Tracheal epithelial cell (primary cell): ENCODE measurements at places on chromosomes 12 and 14. TPM values are rescaled to one million over a fixed set of nuclear protein-coding genes. Genes with fewer than 3 reads are reported as not detected.

The RPGRIP1 gene
- total RNA-seq: not detected in 2 replicates

The MUCL1 gene
- total RNA-seq: not detected in 2 replicates

The SVOP gene
- total RNA-seq: not detected in 2 replicates

The CAPZA3 gene
- 0.24 TPM in 1 of 2 replicates, not detected in the other for total RNA-seq

The ARHGDIB gene
- 0.85 and 3.6 TPM in 2 replicates for total RNA-seq

The ACSM4 gene
- not detected in 2 replicates for total RNA-seq

The FKBP3 gene
- 18.1 and 19.2 TPM in 2 replicates for total RNA-seq

The ITGA7 gene
- total RNA-seq: 0.43 and 1.7 TPM in 2 replicates

The TEP1 gene
- 15.6 and 17.6 TPM in 2 replicates for total RNA-seq

The ACVRL1 gene
- total RNA-seq: 0.64 and 1.9 TPM in 2 replicates

The GSC gene
- total RNA-seq: not detected in 2 replicates

The CD163L1 gene
- 1.4 TPM in 1 of 2 replicates, not detected in the other for total RNA-seq

The KRT6B gene
- 310 and 1,936 TPM in 2 replicates for total RNA-seq

The KRT85 gene
- total RNA-seq: not detected in 2 replicates

The KRT81 gene
- 10.8 TPM in 1 of 2 replicates, not detected in the other for total RNA-seq

The SMIM41 gene
- not detected in 2 replicates for total RNA-seq

The DNAI7 gene
- total RNA-seq: not detected in 2 replicates

The ASB2 gene
- under 0.01 and 1.9 TPM in 2 replicates for total RNA-seq

The DBX2 gene
- not detected in 2 replicates for total RNA-seq

The PDE3A gene
- total RNA-seq: not detected in 2 replicates

The MRPS35 gene
- total RNA-seq: 84.3 and 128 TPM in 2 replicates

The NRXN3 gene
- total RNA-seq: 0.24 TPM in 1 of 2 replicates, not detected in the other

The SLC17A8 gene
- not detected in 2 replicates for total RNA-seq

The CLEC14A gene
- 0.21 and 0.24 TPM in 2 replicates for total RNA-seq

The DYRK2 gene
- total RNA-seq: 13.6 and 20.5 TPM in 2 replicates

The OR4K17 gene
- not detected in 2 replicates for total RNA-seq

The AVPR1A gene
- 0.24 TPM in 1 of 2 replicates, not detected in the other for total RNA-seq

The CEBPE gene
- not detected in 2 replicates for total RNA-seq

The KIF5A gene
- under 0.01 TPM in 1 of 2 replicates, not detected in the other for total RNA-seq

The GNG2 gene
- 0.24 TPM in 1 of 2 replicates, not detected in the other for total RNA-seq

The SUSD6 gene
- total RNA-seq: 6.8 and 20.5 TPM in 2 replicates

The CCDC198 gene
- total RNA-seq: under 0.01 and 6.5 TPM in 2 replicates

The RPAP3 gene
- 10.1 and 17.9 TPM in 2 replicates for total RNA-seq

The MANSC1 gene
- total RNA-seq: 0.24 and 2.6 TPM in 2 replicates

The TAPBPL gene
- 3.2 and 5.3 TPM in 2 replicates for total RNA-seq

The SERPINA10 gene
- total RNA-seq: not detected in 2 replicates

The CACNA2D4 gene
- not detected in 2 replicates for total RNA-seq

The NXPH4 gene
- total RNA-seq: 1.9 and 3.8 TPM in 2 replicates

The TBX3 gene
- 0.85 and 3.6 TPM in 2 replicates for total RNA-seq

The SP1 gene
- total RNA-seq: 19.3 and 34.3 TPM in 2 replicates

The KLRF1 gene
- 0.48 TPM in 1 of 2 replicates, not detected in the other for total RNA-seq
